ENCODE measurements at places on chromosomes 7 and 10.
A peak's percentile ranks its signal among the peaks of the same experiment; 100 is the strongest.

GRCh38 chr7:26691886-26692285 lies 172.5 kb downstream of the SKAP2 start:
- DNase-seq = no peak

DNA sequence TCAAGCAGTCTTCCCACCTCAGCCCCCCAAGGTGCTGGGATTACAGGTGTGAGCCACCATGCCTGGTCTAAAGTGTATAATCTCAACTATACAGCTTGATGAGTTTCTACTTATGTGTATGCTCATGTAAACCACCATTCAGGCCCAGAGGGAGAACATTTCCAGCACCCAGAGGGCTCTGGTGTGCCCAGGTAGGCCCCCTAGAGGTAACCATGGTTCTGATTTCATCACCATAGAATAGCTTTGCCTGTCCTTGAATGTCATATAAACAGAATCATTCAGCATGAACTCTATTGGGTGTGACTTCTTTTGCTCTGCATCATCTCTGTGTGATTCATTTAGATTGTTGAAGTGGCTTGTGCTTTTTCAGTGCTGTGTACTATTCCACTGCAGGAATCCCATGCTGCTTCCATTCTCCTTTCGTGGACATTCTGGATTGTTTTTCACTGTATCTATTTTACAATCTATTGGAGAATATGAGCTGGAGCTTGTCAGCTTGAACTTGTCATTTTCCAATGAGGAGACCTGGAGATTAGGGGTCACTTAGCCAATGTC lies 35.2 kb downstream of the COL26A1 start:
- no peak for DNase-seq

DNA sequence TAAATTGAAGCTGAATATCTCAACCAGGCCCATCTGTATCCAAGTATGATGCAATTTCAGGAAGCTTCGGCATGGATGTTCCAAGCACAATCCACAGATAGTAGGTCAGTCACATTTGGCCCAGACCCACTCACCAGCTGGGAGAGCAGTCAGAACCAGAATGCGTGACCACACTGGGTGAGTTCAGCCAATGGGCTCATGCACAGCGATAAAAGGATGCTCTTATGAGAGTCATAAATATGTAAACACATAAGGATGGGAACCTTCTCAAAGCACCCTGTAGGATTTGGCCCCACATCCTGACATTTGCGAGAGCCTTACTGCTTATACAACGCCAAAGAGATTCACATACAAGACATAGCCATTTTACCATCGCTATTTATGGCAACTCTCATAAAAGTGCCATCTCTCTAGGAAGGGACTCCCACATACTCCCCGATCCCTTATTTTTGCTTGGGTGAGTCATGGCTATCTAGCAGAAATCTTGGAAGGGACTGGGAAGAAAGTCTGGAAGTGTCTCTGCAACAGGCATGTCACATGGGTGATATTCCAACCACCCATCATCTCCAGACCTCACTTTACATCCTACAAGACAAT lies 3.0 kb downstream of the AFAP1L2 start:
- no peak for DNase-seq

- peak; percentile 41 for DNase-seq
Observed at GRCh38 chr10:49164559-49165188, 23.5 kb downstream of the TMEM273 start.

GRCh38 chr10:96130326-96130995 lies 364 bp downstream of the ZNF518A start:
- DNase-seq = peak; percentile 77

DNA sequence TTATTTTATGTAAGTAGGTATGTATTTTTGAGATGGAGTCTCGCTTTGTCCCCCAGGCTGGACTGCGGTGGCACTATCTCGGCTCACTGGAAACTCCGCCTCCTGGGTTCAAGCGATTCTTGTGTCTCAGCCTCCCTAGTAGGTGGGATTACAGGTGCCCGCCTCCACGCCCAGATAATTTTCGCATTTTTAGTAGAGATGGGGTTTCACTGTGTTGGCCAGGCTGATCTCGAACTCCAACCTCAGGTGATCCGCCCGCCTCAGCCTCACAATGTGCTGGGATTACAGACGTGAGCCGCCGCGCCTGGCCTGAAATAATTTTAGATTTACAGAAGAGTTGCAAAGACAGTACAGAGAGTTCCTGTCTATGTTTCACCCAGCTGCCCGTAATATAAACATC lies 37.5 kb downstream of the PFKFB3 start:
- no peak for DNase-seq

All from CD4-positive, alpha-beta T cell treated with Interferon gamma for 1 hour (primary cell).